ENCODE measurements at places on chromosomes 5 and 9.

- peak; percentile 84 for DNase-seq
- no peaks in the 10 kb centered on the region for H3K27me3 ChIP-seq
- H3K36me3 ChIP-seq, result no peaks in the 10 kb centered on the region
- peaks cover 70% of the 10 kb centered on the region for H3K4me1 ChIP-seq
- H3K4me3 ChIP-seq, result no peak overlapping the region
Measured at GRCh38 chr5:150515446-150515845, 7.5 kb downstream of the NDST1 start.

- DNase-seq, result no peak
- no peaks in the 10 kb centered on the region for H3K27me3 ChIP-seq
- no peak overlapping the region for H3K4me3 ChIP-seq
- no peaks in the 10 kb centered on the region for H3K4me1 ChIP-seq
Measured at GRCh38 chr9:132854832-132855231, 23.3 kb downstream of the AK8 start.

GRCh38 chr5:3854188-3854821 is 258.7 kb downstream of the IRX1 start:
- no peak overlapping the region for H3K27ac ChIP-seq
- H3K27me3 ChIP-seq, result no peaks in the 10 kb centered on the region
- DNase-seq, result no peak
- H3K36me3 ChIP-seq, result no peaks in the 10 kb centered on the region
- H3K4me1 ChIP-seq, result no peaks in the 10 kb centered on the region
- H3K4me3 ChIP-seq, result no peak overlapping the region

DNA sequence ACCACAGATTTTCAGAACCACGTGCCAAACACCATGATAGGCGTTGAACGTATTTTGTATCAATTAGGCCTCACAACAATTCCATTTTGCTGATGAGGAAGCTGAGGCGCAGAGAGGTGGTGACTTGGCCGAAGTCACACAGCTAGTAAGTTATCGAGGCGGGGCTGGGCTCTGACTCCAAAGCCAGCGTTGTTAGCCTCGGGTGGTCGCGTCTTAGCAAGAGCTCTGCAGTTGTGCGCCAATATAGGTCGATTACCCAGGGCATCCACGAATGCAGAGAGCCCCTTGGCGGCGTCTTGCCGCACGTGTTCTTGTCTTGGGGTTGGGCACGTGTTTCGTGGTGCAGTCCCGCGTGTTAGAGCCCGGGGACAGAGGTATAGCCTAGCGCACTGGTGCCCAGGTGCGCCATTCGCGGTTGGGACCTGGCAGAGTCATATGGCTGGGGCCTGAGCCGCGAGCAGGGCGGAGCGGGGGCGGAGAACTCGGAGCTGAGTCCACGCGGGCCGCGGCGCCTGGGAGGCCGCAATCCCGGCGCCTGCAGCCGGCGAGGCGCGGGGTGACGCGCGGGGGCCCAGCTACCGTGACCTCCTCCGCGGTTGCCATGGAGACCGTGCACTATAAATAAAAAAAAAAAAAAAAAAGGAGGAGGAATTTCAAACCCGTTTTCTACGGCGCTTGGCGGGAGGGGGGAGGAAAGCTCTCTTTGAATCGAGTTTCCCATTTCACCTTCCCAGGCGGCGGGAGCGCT is 62.3 kb downstream of the CXXC5 start:
- no peak for DNase-seq
- H3K36me3 ChIP-seq, result no peaks in the 10 kb centered on the region

- no peaks in the 10 kb centered on the region for H3K27me3 ChIP-seq
- no peaks in the 10 kb centered on the region for H3K4me1 ChIP-seq
- H3K36me3 ChIP-seq, result no peaks in the 10 kb centered on the region
- no peak for DNase-seq
- no peak overlapping the region for H3K27ac ChIP-seq
Measured at GRCh38 chr9:2593744-2594143, 27.8 kb upstream of the VLDLR start.

DNA sequence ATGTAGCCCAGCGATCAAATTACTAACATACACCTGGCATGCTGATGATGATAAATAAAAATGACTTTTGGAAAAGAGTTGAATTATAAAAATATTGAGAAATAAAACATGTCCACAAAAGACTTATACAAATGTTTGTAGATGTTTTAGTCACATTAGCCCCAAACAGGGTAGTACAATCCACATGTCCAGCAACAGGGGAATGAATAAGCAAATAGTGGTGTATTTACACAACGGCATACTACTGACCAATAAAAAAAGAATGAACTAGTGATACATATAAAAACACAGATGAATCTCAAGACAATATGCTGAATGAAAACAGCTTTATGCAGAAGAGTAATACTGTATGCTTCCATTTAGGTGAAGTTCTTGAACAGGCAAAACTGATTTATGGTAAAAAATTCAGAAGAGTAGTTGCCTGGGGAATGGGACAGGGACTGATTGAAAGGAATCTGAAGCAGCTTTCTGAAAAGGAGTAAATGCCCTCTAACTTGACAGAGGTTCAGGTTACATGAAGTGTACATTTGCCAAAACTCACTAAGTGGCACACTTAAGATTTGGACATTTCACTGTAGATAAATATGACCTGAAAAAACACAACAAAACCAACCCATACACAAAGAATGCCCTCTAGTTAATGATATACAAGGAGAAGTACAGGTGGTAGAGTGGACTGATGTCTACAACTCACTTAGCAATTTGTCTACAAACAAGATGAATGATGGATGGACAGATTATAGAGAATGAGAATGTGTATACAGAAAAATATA is 35.4 kb downstream of the ACTL7A start:
- H3K27ac ChIP-seq, result no peak overlapping the region
- no peak for DNase-seq
- H3K4me3 ChIP-seq, result no peak overlapping the region
- no peaks in the 10 kb centered on the region for H3K4me1 ChIP-seq

DNA sequence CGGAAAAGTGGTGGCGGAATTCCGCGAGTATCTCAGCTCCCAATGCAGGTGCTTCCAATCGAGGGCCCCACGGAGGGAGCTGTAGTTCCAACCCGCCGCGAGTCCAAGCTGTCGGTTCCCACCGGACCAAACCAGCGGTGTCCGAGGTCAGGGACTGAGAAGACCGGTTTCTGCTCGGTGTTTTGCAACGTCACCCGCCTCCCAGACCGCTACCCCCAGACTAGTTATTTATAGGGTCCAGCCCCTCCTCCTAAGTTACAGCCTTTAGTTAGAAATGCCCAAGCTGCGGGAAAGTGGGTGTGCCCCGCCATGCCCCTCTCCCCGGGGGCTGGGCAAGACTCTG is 677 bp upstream of the MYORG start:
- H3K4me3 ChIP-seq, result peak overlapping the region; percentile 85
- no peak for DNase-seq
- peaks cover 16% of the 10 kb centered on the region for H3K4me1 ChIP-seq
- peaks cover 3% of the 10 kb centered on the region for H3K36me3 ChIP-seq
- no peaks in the 10 kb centered on the region for H3K27me3 ChIP-seq
- H3K27ac ChIP-seq, result peak overlapping the region; percentile 78
